T-helper 17 cell (primary cell): ENCODE measurements at places on chromosomes 6 and 20. TPM values are rescaled to one million over a fixed set of nuclear protein-coding genes. Genes with fewer than 3 reads are reported as not detected.

DNA sequence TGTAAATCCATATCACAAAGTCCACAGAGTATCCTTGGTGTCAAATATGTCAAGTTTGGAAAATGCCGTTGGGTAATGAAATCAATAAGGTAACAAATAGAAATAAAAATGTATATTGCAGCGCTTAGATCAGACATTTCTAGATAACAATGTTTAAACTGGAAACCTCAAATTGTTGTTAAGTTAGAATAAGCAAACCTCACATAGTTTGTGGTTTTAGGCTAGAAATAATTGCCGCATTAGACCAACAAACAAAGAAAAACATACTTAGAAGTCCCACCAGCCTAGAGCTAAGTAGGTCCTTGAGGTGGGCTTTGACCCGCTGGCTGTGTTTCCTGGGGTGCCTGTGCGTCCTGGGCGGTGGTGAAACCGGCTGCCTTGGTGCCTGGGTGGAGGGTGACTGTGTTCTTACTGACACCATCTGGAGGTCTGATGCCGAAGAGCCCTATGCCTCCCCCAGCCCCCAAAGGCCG lies 71.4 kb downstream of the DACT2 start:
- peaks cover 2% of the 10 kb centered on the region for H3K36me3 ChIP-seq
- H3K4me1 ChIP-seq: no peaks in the 10 kb centered on the region
- DNase-seq: no peak
- peaks cover 27% of the 10 kb centered on the region for H3K27me3 ChIP-seq
- H3K27ac ChIP-seq: no peak overlapping the region

GRCh38 chr20:2793471-2793870 lies 7.0 kb downstream of the CPXM1 start:
- peaks cover 6% of the 10 kb centered on the region for H3K4me1 ChIP-seq
- peaks cover 6% of the 10 kb centered on the region for H3K36me3 ChIP-seq
- no peak for DNase-seq
- peaks cover 91% of the 10 kb centered on the region for H3K27me3 ChIP-seq
- H3K27ac ChIP-seq: no peak overlapping the region

DNA sequence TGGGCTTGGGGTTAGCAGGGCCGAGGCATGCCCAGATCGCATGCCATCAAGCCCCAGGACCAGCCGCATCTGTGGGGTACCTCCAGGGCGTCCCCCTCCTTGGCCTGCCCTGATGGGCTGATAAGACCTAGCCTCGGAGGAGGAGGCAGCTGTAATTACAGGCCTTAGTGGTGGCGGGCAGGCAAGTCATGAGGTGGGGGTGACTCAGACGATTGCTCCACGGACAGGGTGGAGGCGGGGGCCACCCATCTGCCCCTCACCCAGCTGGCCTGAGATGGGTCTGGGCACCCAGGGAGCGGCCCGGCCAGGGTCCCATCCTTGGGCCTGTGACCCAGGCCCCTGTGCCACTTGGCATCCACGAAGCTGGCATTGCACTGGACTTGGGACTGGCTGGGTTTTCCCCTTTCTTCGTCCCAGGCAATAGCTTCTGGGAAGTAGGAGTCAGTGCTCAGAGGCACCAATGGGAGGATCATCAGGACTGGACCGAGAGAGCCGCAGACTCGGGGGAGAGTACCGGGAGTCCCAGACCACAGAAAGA lies 57.5 kb downstream of the CEBPB start:
- DNase-seq: no peak
- peaks cover 22% of the 10 kb centered on the region for H3K27me3 ChIP-seq
- H3K4me1 ChIP-seq: peaks cover 4% of the 10 kb centered on the region
- no peak overlapping the region for H3K4me3 ChIP-seq
- H3K36me3 ChIP-seq: peaks cover 3% of the 10 kb centered on the region

DNA sequence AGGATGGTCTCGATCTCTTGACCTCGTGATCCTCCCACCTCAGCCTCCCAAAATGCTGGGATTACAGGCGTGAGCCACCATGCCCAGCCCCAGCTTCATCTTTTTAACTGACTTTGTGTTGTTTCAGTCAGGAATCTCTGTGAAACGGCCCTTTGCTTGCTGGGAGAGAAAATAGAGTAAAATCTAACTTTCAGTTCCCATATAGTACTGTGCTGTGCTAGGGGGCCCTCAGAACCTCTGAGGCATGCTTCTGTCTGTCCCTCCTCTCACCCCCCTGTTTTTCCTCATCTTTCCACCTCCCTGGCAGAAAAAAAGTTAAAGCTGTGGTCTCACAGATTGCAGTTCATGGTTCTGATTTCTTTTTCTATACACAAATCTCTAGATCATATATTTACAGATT lies 48.4 kb downstream of the LRP11 start:
- H3K27me3 ChIP-seq: no peaks in the 10 kb centered on the region
- peaks cover 5% of the 10 kb centered on the region for H3K36me3 ChIP-seq
- DNase-seq: no peak

GRCh38 chr6:135577059-135577538 lies 79.6 kb upstream of the AHI1 start:
- H3K27me3 ChIP-seq: peaks cover 8% of the 10 kb centered on the region
- H3K4me1 ChIP-seq: no peaks in the 10 kb centered on the region
- no peak overlapping the region for H3K27ac ChIP-seq
- DNase-seq: no peak

GRCh38 chr6:56004426-56004825 lies 129.0 kb upstream of the BMP5 start:
- no peaks in the 10 kb centered on the region for H3K4me1 ChIP-seq
- H3K36me3 ChIP-seq: no peaks in the 10 kb centered on the region
- H3K27me3 ChIP-seq: no peaks in the 10 kb centered on the region
- H3K4me3 ChIP-seq: no peak overlapping the region
- DNase-seq: no peak
- H3K27ac ChIP-seq: no peak overlapping the region

- H3K27ac ChIP-seq: no peak overlapping the region
- no peaks in the 10 kb centered on the region for H3K4me1 ChIP-seq
- H3K27me3 ChIP-seq: peaks cover 40% of the 10 kb centered on the region
These were observed 42.5 kb upstream of the THBS2 start for GRCh38 chr6:169296170-169296569.

The CCN6 gene
- not detected for total RNA-seq

The KCTD20 gene
- 31.3 TPM for total RNA-seq

The XKR7 gene
- not detected for total RNA-seq
